ENCODE measurements at places on chromosomes 5 and 9.

DNA sequence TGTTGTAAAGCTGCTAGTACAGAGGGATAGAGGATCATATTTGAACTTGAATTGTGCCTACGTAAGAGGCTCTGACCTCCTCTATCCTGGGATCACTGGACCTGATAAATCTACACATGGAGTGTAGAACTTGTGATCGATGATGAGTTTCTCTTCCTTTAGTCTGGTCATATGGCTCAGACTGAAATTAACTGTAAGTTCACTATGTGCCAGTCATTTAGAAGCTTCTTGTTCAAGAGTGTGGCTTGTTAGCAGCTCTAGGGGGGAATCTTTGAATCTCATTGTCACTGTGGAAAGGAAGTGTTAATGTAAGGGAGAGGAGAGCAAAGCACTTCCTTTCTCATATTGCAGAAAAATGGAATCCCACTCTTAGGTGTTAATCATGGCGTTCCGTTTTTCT lies 12.1 kb downstream of the ZBTB34 start:
- no peak for DNase-seq

GRCh38 chr5:119269061-119269944 lies 86.5 kb upstream of the TNFAIP8 start:
- DNase-seq: no peak

DNA sequence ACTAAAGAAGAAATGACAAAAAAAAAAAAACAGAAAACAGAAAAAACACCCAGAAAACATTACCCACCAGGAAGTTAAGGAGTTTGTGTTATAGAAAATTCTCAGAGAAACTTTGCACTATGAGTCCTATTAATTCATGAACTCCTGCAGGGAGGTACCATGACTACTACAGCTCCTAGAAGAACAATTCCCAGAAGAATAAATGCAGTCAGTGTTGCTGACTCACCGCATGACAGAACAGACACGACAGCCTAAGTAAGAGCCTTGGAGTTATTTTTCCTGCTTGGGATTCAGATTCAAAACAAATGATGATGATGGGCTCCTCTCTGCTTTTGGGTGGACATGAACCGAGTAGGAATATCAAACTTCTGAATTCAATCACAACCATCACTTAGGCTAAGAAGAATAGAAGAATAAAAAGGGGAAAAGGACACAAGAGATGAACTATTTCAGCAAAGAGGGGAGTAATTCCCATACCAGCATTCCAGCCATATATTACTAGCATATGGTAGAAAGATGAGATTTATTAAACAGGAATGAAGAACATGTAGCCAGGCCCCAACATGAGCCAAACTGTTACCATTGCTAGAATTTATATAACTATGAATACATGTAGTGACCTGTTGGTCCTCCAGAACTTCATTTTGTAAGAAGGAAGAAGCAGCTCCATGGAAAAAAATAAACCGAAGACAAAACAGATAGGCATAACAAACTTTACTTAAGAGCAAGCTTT lies 209.6 kb upstream of the PDE4D start:
- DNase-seq: no peak

DNA sequence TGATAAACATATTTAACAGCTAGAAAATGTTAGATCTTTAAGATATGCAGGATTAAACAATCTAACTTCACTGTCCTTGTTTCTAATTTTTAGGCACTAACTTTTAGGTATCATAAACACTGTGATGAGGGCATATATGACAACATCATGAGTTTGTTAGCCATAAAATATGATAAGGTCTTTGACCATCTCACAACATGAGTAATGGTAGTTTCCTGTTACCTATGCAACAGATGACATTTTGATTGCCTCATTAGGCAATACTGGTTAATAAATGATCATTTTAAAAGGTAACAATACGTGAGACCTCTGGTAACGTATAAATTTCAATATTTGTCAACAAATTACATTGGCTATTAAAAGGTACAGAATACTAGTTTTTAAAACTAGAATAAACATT lies 613.5 kb downstream of the PDE4D start:
- no peak for DNase-seq

- no peak for DNase-seq
Measured at GRCh38 chr5:4572311-4573100, 567.6 kb upstream of the ADAMTS16 start.

DNA sequence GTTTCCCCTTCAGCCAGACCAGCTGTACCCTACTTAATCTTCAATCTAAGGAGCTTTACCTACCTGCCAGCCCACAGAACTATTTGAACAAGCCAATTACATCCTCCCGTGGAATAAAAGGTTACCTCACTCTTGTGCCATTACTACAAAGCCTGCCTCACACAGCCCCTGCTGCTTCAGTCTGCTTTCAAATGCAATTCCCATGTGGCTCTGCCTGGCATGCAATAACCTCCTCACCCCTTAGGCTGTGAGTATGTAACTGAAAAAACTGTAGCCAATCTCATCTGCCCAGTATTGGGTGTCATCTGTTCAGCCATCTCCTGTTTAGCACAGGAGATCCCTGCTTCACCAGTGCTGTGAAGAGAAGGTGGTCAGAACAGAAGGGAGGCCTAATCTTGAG lies 6.1 kb upstream of the GCNT1 start:
- no peak for DNase-seq

- DNase-seq: no peak
Measured at GRCh38 chr9:38281196-38281595, 111.3 kb upstream of the ALDH1B1 start.

DNA sequence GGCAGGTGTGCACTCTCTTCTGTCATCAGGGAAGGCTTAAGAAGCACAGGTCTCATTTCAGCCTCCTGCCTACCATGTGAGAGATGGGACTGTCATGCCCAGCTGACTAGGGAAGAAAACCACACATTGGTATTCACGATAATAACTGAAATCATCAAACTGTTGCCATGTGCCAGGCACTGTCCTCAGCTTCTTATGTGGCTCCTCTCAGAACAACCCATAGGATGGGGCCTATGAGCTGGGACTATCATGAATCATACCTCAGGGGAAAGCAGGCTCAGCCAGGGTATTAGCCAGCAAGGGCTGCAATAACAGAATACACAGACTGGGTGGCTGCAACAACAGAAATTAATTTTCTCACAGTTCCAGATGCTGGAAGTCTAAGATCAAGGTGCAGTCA lies 3.3 kb downstream of the AFAP1L1 start:
- no peak for DNase-seq

- no peak for DNase-seq
Measured at GRCh38 chr5:176469296-176469695, 21.1 kb downstream of the FAF2 start.

GRCh38 chr9:38026021-38026809 lies 42.8 kb downstream of the SHB start:
- DNase-seq: no peak

GRCh38 chr5:93736284-93736683 lies 5.1 kb downstream of the POU5F2 start:
- no peak for DNase-seq

- no peak for DNase-seq
Measured at GRCh38 chr9:37083654-37084053, 36.7 kb upstream of the ZCCHC7 start.

DNA sequence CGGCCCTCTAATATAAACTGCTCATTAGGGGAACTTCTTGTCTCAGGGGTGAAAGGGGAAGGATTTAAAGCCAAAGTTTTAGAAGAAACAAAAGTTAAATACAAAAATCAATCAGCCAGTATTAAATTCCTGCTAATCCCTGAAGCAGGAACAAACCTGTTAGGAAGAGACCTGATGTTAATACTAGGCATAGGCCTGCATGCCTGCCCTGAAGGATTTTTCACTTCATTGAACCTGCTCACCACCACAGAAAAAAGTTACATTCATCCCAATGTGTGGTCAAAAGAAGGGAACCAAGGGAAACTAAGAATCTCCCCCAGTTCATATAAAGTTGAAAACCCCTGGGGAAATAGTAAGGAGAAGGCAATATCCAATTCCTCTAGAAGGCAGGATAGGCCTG lies 9.4 kb upstream of the RNF180 start:
- DNase-seq: no peak

- no peak for DNase-seq
Measured at GRCh38 chr5:128681096-128681495, 143.1 kb upstream of the FBN2 start.

GRCh38 chr5:171891150-171891549 lies 105.5 kb downstream of the SMIM23 start:
- DNase-seq: no peak

- no peak for DNase-seq
Measured at GRCh38 chr9:37324691-37325490, 97.6 kb upstream of the GRHPR start.

GRCh38 chr9:92911511-92912475 lies 34.0 kb upstream of the ZNF484 start:
- peak; percentile 66 for DNase-seq

DNA sequence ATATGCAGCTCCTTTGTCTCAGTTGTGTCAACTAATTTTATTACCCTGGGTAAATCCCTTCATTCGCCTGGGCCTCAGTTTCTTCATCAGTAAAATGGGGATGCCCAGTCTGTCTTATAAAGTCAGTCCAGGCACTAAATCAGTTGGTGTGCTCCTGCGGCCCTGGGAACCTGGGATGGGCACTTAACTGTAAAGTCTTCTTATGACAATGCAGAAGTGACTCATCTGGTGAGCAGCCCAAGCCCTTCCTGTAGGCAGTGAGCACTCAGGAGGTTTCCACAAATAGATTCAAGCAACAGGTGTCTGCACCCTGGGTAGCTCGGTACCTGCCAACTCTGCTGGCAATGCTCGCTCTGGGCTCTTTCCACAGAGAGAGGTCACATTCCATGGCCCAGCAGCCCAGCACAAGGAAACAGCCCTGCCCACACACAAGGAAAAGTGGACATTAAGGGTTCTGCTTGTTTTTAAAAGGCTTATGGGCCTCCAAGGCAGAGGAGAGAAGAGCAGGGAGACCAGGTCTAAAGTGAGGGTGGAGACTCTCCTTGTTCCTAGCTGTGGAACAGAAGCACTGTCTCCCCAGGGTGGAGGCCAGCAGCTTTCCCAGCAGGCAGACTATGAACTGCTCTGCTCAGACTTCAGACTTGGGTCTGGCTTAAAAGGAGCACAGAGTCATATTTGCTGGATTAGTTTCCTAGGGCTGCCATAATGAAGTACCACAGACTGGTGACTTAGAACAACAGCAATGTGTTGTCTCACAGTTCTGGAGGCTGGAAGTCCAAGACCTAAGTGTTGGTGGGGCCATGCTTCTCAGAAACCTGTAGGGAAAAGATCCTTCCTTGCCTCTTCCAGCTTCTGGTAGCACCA lies 89.7 kb upstream of the ADRA1B start:
- DNase-seq: no peak

- DNase-seq: no peak
Measured at GRCh38 chr5:60959156-60959555, 14.2 kb downstream of the NDUFAF2 start.

DNA sequence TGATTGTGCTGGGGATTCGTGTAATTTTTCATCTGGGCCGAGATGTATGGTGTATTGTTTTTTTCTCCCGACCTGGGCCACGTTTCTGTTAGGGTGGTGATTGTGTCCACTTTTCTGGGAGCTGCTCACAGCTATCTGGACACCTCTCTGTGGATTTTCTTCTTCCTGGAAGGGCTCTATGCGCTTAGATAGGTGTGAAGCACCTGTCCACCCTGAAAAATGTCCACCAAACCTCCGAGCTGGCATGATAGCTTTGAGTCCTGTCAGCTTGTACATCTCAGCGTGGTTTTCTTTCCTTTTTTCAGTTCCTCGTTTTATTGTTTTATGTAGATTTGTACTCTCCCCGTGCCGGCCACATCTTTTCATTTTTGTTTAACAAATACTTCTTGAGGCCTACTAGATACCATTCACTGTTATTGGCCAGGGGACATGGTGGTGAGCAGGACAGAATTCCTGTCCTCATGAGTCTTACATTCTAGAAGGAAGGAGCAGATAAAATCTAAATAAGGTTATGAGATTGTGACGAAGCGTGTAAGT lies 1.1 kb downstream of the UGCG start:
- no peak for DNase-seq

DNA sequence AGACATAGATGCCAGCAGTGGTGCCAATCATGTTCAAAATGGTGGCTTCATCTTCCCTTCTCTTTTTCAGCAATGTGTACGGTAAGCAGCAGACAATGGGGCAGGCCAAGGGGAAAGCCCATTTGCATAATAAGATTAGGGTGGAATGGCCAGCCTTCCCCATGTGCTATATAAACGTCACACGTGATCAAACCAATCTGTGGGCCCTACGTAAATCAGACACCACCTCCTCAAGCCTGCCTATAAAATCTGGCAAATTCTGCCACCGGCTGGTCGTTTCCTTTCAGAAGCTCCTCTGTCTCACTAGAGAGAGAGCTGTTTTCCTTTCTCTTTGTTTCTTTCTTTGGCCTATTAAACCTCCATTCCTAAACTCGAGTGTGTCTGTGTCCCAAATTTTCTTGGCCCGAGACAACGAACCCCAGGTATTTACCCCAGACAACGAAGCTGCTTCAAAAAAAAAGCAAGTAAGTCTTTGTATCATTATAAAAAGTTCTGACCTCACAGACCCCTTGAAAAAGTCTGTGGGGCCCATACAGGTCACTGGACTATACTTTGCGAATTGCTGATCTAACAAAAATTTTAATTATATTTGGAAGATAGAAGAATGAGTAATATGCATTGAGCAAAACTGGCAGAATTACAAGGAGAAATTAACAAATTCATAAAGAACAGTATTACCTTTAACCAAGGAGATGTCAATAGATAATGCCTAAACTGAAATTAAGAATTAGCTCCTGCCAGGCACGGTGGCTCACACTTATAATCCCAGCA lies 15.2 kb downstream of the ZBTB5 start:
- no peak for DNase-seq

GRCh38 chr5:6714226-6715041 lies 1.2 kb downstream of the TENT4A start:
- DNase-seq: no peak

Data from sciatic nerve (tissue), 2 donors.